ENCODE measurements at places on chromosomes 2 and 18.

- H3K27ac ChIP-seq, result no peak overlapping the region
- H3K4me3 ChIP-seq, result peak overlapping the region; percentile 48
- DNase-seq, result no peak
- no peaks in the 10 kb centered on the region for H3K36me3 ChIP-seq
Measured at GRCh38 chr2:9145109-9145751, 61.4 kb upstream of the ASAP2 start.

- H3K4me1 ChIP-seq, result peaks cover 29% of the 10 kb centered on the region
Measured at GRCh38 chr2:222434204-222434603, 9.9 kb downstream of the SGPP2 start.

DNA sequence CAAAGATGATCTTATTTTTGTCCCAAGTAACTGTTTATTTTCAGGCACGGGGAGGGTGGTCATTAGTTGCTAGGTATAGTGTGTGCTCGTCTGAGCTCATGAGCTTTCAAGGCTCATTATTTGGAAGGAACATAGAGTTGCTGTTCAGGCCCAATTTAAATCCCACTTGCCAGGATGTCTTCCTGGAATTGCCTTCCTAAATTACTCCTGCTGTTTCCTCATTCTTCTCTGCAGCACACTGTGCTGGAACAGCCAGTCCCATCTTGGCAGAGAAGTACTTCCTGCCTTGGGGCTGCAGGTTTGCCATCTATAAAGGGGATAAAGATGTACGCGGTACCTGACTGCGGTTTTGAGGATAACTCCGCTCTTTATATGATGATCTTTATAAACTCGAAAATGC, 37.3 kb downstream of the GREB1 start:
- no peaks in the 10 kb centered on the region for H3K27me3 ChIP-seq
- H3K4me3 ChIP-seq, result no peak overlapping the region
- no peak for DNase-seq
- H3K27ac ChIP-seq, result no peak overlapping the region
- peaks cover 39% of the 10 kb centered on the region for H3K4me1 ChIP-seq
- peaks cover 30% of the 10 kb centered on the region for H3K36me3 ChIP-seq

DNA sequence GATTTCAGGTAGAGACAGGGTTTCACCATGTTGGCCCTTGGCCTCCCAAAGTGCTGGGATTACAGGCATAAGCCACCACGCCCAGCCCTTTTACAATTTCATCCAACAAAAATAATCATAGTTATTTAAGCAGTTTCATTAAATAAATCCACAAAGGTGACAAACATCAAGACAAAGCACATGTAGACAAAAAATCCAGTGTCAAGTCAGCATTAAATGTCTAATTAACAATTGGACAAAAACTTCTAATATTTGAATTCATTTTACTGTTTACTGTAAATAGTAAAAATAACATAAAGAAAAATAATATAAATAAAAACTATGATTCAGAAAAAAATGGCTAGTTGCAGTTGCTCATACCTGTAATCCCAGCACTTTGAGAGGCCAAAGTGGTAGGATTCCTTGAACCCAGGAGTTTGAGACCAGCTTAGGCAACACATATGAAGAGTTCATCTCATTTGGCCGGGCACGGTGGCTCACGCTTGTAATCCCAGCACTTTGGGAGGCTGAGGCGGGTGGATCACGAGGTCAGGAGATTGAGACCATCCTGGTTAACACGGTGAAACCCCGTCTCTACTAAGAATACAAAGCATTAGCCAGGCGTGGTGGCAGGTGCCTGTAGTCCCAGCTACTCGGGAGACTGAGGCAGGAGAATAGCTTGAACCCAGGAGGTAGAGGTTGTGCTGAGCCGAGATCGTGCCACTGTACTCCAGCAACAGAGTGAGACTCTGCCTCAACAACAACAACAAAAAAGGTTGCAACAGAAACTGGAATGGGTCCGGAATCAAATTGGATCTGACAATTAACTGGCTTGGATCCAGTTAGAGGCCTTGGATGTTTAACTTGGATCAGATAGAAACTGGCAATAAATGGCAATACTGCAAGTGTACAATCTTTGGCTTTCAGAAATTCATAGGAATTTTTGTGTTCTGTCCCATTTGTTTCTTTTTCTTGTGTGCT, 56.9 kb upstream of the MAT2A start:
- H3K27ac ChIP-seq, result no peak overlapping the region
- DNase-seq, result no peak
- H3K4me3 ChIP-seq, result no peak overlapping the region
- H3K36me3 ChIP-seq, result peaks cover 5% of the 10 kb centered on the region

DNA sequence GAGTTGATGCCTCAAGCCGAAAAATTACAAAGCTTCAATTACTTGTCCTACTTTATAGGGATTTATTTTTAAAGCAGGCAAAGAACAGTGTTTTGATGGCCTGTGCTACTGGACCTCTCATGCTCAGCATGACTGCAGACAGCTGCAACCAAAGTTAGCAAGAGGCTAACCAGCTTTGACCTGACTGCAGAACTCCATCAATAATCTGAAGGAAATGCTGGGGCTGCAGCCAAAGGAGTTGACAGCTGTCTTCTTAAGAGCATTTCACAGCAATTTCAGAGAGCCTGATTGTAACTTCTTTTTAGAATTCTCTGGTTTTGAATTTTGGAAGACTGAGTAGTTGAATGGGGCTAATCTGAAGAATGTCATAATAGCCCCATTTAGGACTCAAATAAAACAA, 46.5 kb upstream of the SESTD1 start:
- H3K4me1 ChIP-seq, result no peaks in the 10 kb centered on the region
- H3K27ac ChIP-seq, result no peak overlapping the region
- no peak overlapping the region for H3K4me3 ChIP-seq
- H3K36me3 ChIP-seq, result no peaks in the 10 kb centered on the region

GRCh38 chr18:59050661-59051057, 89.0 kb upstream of the SEC11C start:
- no peak overlapping the region for H3K27ac ChIP-seq
- peaks cover 17% of the 10 kb centered on the region for H3K27me3 ChIP-seq

GRCh38 chr2:174286172-174286571, 37.8 kb upstream of the OLA1 start:
- no peaks in the 10 kb centered on the region for H3K36me3 ChIP-seq
- peaks cover 9% of the 10 kb centered on the region for H3K27me3 ChIP-seq
- no peak for DNase-seq
- peaks cover 8% of the 10 kb centered on the region for H3K4me1 ChIP-seq
- H3K27ac ChIP-seq, result no peak overlapping the region
- H3K4me3 ChIP-seq, result no peak overlapping the region

DNA sequence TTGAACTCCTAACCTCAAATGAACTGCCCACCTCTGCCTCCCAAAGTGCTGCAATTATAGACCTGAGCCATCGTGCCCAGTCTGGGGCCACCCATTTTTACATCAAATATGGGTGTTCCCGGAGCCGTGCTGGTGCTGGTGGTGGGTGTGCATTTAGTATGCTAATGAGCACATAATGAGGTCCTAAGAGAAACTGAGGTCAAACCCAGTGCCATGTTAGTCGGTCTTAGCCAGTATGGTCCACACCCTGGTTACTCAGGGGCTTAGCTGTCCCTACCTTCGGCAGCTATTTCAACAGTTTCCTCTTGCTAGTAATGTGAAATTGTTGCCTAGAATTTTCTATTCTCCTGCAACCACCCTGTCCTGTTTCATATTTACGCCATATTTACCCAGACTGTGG, 38.4 kb upstream of the FZD5 start:
- peaks cover 37% of the 10 kb centered on the region for H3K4me1 ChIP-seq
- no peak overlapping the region for H3K27ac ChIP-seq
- H3K27me3 ChIP-seq, result peaks cover 63% of the 10 kb centered on the region
- no peaks in the 10 kb centered on the region for H3K36me3 ChIP-seq
- no peak for DNase-seq

- H3K4me1 ChIP-seq, result peaks cover 16% of the 10 kb centered on the region
- peaks cover 12% of the 10 kb centered on the region for H3K36me3 ChIP-seq
Measured at GRCh38 chr18:46268671-46269070, 164.5 kb downstream of the HAUS1 start.

GRCh38 chr2:171102802-171103201, 57.9 kb downstream of the TLK1 start:
- peaks cover 87% of the 10 kb centered on the region for H3K36me3 ChIP-seq
- no peak for DNase-seq
- H3K27me3 ChIP-seq, result peaks cover 3% of the 10 kb centered on the region
- no peak overlapping the region for H3K4me3 ChIP-seq

DNA sequence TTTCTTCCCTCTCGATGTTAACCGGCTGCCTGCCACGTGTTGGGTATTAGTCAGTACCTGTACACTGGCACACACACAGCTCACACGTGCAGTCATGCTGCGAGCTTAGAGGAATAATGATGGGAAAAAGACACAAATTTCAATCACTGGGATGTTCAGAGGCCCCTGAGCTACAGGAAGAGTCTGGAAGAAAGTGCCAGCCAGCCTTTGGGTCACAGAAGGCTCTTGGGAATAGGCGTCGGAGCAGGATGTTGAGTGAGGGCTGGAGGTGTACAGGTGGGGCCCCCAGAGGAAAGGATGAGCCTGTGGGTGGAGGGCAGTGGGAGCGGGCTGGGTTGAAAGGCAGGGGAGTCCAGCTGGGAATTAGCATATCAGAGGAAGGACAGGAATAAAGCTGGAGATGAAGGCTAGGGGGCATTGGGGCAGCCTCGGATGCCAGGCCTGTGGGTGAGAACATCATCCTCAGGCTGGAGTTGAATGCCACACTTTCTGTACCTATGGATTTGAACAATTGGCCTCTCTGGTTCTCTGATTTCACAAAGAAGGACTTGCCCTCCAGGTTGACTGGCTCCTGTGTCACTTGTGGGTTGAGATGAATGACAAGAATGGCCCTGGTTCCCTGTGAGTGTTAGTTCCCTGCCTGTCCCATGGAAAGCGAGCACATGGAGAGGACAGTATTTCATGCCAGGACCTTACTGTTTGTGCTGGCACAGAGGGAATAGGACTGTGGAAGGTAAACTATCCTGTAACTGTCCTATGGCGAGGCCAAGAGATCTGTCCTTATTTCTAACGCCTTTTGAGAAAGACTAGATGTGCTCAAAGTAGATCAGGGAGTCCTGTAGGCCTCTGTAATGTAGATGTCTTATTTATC, 40.6 kb downstream of the GREB1 start:
- H3K27me3 ChIP-seq, result peaks cover 2% of the 10 kb centered on the region
- H3K36me3 ChIP-seq, result peaks cover 48% of the 10 kb centered on the region
- H3K4me1 ChIP-seq, result peaks cover 11% of the 10 kb centered on the region
- no peak overlapping the region for H3K4me3 ChIP-seq
- DNase-seq, result no peak

DNA sequence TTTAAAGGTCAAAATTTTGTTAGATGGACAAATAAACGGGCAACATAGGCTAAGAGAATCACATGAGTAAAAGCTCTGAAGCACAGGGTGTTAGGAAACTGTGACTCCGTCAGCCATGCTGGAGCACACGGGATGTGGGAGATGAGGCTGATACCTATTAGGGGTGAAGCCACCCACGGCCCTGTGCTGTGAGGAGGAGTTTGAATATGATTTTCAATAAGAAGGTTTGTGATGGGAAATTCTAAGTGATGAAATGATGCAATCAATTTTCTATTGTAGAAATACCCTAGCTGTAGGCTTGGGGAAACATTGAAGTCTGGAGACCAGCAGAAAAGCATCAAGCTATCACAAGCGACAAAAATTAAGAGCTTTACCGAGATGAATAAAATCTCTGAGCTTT, 431.3 kb downstream of the CMPK2 start:
- peaks cover 8% of the 10 kb centered on the region for H3K4me1 ChIP-seq
- H3K27me3 ChIP-seq, result peaks cover 3% of the 10 kb centered on the region
- DNase-seq, result no peak
- no peak overlapping the region for H3K27ac ChIP-seq

GRCh38 chr2:218852911-218853667, 6.5 kb upstream of the WNT6 start:
- H3K4me3 ChIP-seq, result no peak overlapping the region
- no peak overlapping the region for H3K27ac ChIP-seq
- H3K27me3 ChIP-seq, result peaks cover 65% of the 10 kb centered on the region
- peaks cover 43% of the 10 kb centered on the region for H3K4me1 ChIP-seq
- no peaks in the 10 kb centered on the region for H3K36me3 ChIP-seq

- no peak overlapping the region for H3K4me3 ChIP-seq
- H3K27ac ChIP-seq, result no peak overlapping the region
- DNase-seq, result no peak
Measured at GRCh38 chr2:33597026-33597425, 2.1 kb downstream of the FAM98A start.

- peak; percentile 22 for DNase-seq
- H3K27ac ChIP-seq, result no peak overlapping the region
- H3K36me3 ChIP-seq, result peaks cover 9% of the 10 kb centered on the region
- H3K27me3 ChIP-seq, result peaks cover 60% of the 10 kb centered on the region
Measured at GRCh38 chr18:76578571-76579300, 83.7 kb upstream of the ZNF516 start.

GRCh38 chr18:59140302-59140885, 710 bp downstream of the SEC11C start:
- H3K36me3 ChIP-seq, result no peaks in the 10 kb centered on the region
- H3K27ac ChIP-seq, result no peak overlapping the region
- peaks cover 63% of the 10 kb centered on the region for H3K27me3 ChIP-seq

GRCh38 chr18:36355511-36355910, 58.0 kb downstream of the FHOD3 start:
- H3K4me3 ChIP-seq, result no peak overlapping the region
- no peak overlapping the region for H3K27ac ChIP-seq
- DNase-seq, result no peak
- H3K27me3 ChIP-seq, result peaks cover 3% of the 10 kb centered on the region

DNA sequence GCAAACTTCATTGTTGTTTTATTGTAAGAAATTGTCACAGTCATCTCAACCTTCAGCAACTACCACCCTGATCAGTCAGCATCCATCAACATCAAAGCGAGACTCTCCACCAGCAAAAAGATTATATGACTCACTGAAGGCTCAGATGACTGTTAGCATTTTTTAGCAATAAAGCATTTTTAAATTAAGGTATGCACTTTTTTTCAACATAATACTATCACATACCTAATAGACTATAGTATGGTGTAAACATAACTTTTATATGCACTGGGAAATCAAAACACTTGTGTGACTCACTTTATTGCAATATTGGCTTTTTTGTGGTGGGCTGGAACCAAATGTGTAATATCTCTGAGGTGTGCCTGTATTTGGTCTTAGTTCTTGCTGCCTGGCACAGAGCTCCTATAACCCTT, 15.6 kb downstream of the SCN1A start:
- no peaks in the 10 kb centered on the region for H3K4me1 ChIP-seq
- H3K27me3 ChIP-seq, result no peaks in the 10 kb centered on the region
- no peak overlapping the region for H3K4me3 ChIP-seq
- DNase-seq, result no peak
- H3K27ac ChIP-seq, result peak overlapping the region; percentile 11

GRCh38 chr18:77177009-77177408, 44.4 kb upstream of the MBP start:
- DNase-seq, result no peak
- no peak overlapping the region for H3K27ac ChIP-seq
- H3K36me3 ChIP-seq, result no peaks in the 10 kb centered on the region
- no peak overlapping the region for H3K4me3 ChIP-seq
- no peaks in the 10 kb centered on the region for H3K4me1 ChIP-seq

DNA sequence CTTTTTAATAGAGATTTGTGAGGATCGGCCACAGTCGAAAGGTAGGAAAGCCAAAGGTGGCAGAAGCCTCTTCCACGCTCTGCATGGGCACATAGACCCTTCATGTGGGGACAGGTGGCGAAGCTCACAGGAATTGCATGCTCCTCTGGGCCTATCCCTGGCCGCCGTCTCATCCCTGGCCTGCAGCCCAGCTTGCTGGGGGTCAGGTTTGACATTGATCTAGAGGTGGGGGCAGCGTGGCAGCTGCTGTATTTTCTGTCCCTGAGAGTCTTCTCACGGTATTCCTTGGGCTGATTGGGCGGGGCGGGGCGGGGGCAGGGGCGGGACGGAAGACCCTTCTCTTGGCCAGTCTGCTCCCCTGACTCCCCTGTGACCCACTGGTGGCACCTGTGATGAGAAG, 48.9 kb downstream of the STK25 start:
- H3K27ac ChIP-seq, result no peak overlapping the region
- H3K27me3 ChIP-seq, result no peaks in the 10 kb centered on the region
- DNase-seq, result no peak
- no peaks in the 10 kb centered on the region for H3K4me1 ChIP-seq

GRCh38 chr18:51404620-51405019, 207.1 kb upstream of the MEX3C start:
- no peak overlapping the region for H3K27ac ChIP-seq
- no peak overlapping the region for H3K4me3 ChIP-seq
- DNase-seq, result no peak

Measured in nephron progenitor cell (in vitro differentiated cells).